NB4 (cell line): ENCODE measurements at places on chromosomes 11 and 22.
A peak's percentile ranks its signal among the peaks of the same experiment; 100 is the strongest.

- DNase-seq, result peak; percentile 86
Measured at GRCh38 chr22:28894334-28894733, 11.0 kb downstream of the ZNRF3 start.

DNA sequence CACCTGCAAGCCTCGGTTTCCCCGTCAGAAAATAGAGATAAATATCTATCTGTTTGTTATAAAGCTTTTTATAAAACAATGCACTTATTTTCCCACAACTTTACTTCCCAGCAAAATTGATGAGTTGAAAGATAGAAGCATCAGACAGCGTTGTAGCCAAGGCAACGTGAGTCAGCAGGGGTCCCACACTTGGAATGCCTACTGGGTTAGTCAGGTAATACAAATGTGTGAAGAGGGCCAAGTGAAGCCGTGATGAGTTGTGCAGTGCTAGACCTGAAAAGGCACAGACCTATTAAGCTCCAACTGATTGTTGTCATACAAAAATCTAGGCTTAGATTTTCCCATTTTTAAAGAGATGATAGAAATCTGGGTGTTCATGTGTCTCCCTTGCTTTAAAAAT is 118.7 kb downstream of the PGR start:
- no peak for DNase-seq

GRCh38 chr22:38153821-38154562 is 27.6 kb downstream of the PLA2G6 start:
- DNase-seq, result no peak

DNA sequence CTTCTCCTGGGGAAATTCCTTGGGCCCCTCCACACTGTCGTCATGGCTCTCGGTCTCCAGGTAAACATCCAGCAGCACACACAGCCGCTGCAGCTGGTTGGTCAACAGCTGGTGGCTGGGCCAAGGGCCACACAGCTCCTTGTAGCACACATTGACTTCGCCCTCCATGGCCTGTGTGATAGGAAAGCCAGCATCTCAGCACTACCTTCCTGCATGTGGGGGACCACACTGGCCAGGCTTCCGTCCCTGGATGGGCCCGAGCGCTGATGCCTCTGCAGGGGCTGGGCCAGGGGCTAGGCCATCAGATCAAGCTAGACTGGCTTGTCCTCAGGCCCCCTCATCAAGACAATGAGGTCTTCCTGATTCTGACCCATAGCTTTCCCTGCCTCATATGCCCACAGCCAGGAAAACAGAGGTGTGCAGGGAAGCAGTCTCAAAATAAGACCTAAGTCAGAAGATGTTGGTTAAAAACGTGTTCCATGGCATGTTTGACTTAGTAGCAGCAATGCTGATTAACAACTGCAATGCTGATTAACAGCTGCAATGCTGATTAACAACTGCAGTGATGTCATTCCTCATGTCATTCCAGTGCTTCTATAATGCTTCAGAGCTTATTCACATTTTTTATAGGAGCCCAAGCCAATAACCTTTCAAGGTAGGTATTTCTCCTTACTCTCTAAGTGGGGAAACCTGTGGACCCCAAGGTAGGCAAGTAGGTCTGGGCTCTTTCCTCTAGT is 31.3 kb downstream of the NEFH start:
- no peak for DNase-seq

GRCh38 chr11:68146704-68147474 is 25.7 kb upstream of the CHKA start:
- no peak for DNase-seq

- no peak for DNase-seq
Measured at GRCh38 chr22:44366372-44367300, 53.9 kb upstream of the SHISAL1 start.

GRCh38 chr11:35152575-35152974 is 13.6 kb downstream of the CD44 start:
- DNase-seq, result no peak

DNA sequence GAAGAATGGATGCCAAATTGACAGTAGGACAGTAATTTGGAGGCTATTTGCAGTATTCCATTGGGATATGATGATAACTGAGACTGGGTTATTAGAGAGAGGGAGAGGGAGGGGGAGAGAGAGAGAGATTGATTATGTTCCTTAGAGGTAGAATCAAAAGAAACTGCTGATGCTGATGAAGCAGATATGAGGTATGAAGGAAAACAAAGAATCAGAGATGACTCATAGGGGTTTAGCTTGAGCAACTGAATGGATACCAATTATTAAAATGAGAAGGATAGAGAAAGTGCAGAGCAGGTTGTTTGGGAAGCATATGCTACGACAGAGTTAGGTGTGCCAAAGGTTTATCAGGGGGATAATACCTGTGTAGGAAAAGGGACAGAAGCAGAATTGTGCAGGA is 12.8 kb upstream of the NUCB2 start:
- peak; percentile 25 for DNase-seq

GRCh38 chr22:49865156-49865555 is 11.5 kb downstream of the ZBED4 start:
- no peak for DNase-seq

DNA sequence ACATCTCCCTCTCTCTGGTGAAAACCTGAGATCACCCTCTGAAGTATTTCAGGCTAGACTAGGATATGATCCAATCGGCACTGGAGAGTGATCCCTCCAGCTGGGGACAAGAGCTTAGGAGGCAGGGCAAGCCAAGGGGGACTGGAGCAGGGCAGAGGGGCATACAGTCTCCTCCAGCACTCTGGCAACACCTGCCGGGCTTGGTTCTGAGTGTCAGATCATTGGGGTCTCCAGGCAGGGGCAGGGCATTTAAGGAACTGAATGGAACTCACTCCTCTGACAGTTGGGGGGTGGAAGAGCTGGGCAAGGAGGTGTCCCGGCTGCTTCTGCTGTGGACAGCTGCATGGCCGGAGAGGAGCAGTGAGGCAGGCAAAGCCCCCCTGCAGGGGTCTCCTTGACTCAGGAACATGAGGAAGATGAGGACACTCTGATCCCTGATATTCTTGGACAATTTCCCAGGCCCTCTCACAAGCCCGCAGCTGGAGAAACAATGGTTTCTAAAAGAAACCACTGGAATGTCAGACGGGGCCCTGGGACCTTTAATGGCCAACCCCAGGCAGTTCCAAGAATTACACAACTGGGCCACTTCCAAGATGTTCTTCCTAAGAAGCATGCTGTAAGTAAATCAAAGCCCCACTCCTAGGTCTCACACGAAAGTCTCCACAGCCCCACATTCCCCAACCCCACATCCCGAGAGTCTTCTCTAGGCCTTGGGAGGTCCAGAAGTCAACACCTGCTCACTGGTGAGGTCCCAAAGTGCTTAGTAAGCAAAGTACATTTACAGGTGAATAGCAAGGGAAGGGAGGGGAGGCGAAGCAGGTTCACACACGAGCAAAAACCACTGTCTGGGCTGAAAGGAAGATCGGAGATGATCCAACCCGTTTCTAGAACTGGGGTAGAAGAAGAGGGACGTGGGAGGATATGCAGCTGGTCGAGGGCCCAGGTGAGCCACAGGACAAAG is 1.2 kb upstream of the CCDC86 start:
- no peak for DNase-seq

DNA sequence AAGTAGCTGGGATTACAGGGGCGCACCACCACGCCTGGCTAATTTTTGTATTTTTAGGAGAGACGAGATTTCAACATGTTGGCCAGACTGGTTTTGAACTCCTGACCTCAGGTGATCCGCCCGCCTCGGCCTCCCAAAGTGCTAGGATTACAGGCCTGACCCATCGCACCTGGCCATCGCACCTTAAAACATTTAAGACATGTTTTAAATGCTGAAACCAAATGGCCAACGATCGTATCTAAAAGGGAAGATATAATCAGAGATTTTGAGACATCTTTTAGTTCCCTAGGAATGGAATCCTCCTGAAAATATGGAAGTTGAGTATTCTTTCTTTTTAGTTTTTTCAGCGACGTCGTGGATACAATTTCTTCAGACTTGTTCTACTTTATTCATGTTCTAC is 21.8 kb upstream of the APOBEC3A start:
- no peak for DNase-seq

- DNase-seq, result no peak
Measured at GRCh38 chr11:68940651-68941323, 37.1 kb downstream of the IGHMBP2 start.

GRCh38 chr22:43482318-43482625 is 70.5 kb downstream of the MPPED1 start:
- no peak for DNase-seq

GRCh38 chr11:43223026-43223425 is 88.8 kb upstream of the API5 start:
- no peak for DNase-seq

- no peak for DNase-seq
Measured at GRCh38 chr11:93796441-93797231, 12.6 kb downstream of the MED17 start.

GRCh38 chr11:57574061-57574460 is 6.6 kb upstream of the UBE2L6 start:
- no peak for DNase-seq

DNA sequence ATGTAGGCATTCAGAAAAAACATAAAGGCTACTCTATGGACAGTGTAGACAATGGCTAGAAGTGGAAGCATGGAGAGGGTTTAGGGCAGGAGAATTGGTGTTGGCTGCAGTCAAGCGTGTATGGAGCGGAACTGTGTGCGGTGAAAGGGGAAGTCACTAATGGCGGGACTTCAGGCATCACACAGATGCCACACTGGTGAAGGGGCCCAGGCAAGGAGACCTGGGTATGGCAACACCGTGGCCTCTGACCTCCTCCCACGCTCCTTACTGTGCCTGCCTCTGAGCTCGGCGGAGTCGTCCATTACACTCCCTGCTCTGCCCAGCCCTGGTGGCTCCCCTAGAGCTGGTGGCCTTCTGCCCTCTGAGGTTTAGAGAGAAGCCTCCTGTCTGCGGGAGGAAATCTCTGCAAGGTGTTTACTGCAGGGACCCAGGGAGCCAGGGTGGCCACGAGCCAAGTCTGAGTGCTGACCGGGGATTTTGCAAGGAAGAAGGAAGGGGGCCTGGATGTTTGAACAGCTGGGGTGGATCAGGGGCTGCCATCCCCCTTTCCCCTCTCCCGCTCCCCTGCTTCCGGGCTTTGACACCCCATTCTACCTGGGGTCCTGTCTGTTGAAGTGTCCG is 75.1 kb upstream of the TSPAN18 start:
- peak; percentile 51 for DNase-seq

- DNase-seq, result no peak
Measured at GRCh38 chr11:61361237-61361740, 393 bp downstream of the CYB561A3 start.

GRCh38 chr22:50274311-50274710 is 4.1 kb upstream of the MAPK11 start:
- peak; percentile 64 for DNase-seq

DNA sequence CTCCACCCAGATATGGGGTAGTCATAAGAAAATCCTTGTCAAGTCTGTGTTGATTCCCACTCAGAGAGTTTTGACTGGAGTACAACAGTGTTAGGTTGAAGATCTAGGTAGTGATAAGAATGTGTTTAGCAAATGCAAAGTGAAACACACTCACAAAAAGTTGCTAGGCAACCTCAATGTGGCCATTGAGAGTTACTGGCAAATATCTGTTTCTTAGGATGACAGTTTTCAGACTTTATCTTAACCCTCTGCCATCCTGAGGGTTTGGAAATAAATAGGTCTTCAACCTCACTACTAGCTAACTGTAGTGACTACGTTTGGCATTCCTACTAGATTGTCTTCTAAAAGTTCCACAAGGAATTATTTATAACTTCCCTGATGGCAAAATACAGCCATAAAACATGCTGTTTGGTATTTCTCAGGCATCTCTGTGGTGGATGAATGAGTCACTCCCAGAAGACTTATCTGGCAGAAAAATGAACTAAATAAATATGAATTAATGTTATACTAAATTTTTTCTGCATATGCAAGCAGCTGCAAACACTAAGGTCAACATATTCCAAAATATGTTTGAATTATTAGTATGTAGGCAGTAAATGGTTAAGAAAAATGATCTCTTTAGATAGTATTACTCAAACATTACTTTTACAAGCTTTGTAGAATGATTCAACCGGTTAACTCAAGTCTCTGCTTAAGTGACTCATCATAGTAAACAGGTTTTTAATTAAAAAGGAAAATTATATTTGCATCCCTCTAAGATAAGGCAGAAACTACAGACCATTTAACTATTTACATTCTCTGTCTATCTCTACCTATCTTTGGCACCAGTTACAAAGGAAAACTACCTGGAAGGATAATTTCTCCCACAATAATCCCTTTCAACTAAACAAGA is 17.1 kb upstream of the SYTL2 start:
- no peak for DNase-seq

- DNase-seq, result peak; percentile 96
Measured at GRCh38 chr11:62324731-62325556, 12.3 kb upstream of the ASRGL1 start.

- no peak for DNase-seq
Measured at GRCh38 chr11:27370374-27370773, 7.4 kb upstream of the CCDC34 start.

DNA sequence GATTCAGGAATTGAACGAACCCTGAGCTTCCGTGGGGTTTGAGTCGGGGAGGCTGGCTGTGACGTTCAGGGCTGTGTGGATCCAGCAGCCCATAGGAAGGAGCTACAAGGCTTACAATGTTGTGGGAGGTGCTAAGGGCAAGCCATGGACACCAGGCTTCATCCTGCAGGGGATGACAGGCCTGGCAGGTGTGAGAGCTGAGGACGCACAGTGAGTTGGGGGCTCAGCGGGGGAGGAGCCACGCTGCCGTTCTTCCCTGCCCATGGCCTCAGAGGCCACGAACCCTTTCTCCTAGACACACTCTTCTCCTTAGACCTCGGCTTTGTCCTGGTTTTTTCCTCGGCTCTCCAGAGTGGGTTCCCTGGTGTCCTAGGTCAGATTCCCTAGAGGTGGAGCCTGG is 113.3 kb upstream of the SLC22A12 start:
- DNase-seq, result no peak

- no peak for DNase-seq
Measured at GRCh38 chr11:43537833-43538615, 142.5 kb upstream of the HSD17B12 start.
